Activated CD4-positive, CD25-positive, alpha-beta regulatory T cell (primary cell): ENCODE measurements at places on chromosomes 16 and 17.

- no peak for DNase-seq
These were observed 28.2 kb upstream of the TMEM220 start for GRCh38 chr17:10758062-10758461.

DNA sequence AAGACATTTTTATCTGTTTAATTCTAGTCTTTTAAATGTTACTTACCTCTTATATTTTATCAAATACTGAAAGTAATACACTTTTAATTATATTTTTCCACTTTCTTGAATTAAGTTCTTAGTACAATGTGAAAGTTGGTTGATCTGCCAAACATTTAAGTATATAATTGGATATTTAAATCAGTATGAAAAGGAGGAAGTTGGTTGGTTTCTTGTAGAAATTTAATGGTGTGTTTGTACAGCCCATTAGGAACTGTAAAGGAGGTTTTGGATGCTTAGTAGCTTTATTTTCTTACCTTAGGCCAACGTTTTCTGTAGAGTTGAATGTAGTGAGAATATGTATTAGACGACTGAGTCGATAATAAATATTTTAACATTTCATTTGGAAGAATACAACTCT lies 5.4 kb downstream of the NFATC3 start:
- DNase-seq = no peak

- DNase-seq = no peak
These were observed 24.5 kb downstream of the NLRC5 start for GRCh38 chr16:57013902-57014301.

DNA sequence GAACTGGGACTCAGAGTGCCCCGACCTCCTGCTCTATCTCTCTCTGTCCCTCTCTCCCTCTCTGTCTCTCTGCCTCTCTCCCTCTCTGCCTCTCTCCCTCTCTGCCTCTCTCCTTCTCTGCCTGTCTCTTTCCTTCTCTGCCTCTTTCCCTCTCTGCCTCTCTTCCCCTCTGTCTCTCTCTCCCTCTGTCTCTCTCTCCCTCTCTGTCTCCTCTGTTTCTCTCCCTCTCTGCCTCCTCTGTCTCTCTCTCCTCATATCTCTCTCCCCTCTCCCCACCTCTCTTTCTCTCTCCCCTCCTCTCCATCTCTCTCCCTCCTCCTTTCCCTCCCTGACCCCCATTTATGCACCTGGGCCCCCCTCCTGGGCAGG lies 32.7 kb downstream of the TNFRSF13B start:
- DNase-seq = no peak

DNA sequence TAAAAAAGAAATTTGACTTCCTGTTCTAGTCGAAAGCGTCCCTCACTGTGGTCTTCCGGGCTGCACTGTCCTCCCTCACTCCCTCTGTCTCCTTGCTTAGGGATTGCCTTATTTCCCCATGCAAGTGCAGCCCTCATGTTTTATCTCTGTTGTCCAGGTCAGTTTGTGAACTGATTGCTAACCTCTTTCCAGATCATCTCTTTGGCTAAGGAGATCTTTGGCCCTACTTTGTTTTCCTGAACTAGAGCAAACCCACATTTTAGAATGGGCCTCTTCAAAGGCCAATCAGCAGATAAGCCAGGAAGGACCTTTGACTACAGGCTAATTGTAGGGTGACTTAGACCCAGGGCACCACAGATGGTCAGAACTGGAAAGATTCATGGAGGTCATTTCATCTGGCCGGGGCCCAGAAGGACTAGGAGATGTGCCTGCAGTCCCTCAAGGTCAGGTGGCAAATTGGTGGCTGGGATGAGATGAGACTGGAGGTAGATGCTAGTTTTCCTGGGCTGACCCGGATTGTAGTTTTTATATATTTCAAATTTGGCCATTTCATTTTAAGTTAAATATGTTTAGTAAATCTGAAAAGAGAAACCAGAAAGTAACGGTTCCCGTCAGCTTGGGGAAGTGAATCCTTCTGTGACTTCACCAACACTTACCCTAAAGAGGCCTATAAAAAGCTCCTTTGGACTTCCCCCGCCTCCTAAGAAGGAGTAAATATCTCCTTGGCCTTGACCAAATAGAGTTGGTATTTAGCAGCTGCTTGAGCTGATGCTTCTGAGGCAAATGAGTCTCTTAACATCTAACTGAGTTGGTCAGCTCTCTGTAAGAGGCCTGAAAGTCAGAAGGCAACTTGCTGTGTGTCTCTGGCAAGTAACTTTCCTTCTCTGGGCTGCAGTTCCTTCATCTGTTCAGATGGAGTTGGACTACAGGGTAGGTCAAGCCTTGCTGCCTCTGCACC lies 6.2 kb upstream of the SLC25A19 start:
- DNase-seq = no peak

- DNase-seq = no peak
These were observed 231.0 kb upstream of the EEF2KMT start for GRCh38 chr16:5328546-5328945.
